ENCODE measurements at places on chromosomes 7 and 10.

DNA sequence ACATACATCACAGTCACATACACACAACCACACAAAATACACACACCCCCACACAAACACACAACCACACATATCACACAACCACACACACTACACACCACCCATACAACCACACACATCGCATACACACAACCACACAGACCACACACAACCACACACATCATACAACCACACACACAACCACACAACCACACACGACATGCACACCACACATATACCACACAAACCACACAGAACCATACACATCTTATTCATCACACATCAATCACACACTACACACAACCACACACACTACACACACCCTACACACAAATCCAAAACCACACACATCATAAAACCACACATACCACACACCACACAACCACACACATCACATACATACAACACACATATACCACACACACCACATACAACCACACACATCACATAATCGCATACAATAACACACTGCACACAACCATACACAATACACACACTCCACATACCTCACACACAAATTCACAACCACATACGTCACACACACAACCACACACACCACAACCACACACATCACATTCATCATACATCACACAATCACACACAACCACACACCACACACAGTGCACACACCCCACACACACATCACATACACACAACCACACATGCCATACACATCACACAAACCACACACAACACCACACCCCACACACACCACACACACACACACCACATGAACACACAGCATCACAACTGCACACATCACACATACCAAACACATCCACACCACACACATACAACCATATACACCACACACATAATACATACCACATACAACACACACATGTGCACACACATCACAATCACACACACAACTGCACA, 30.4 kb downstream of the GPRIN2 start:
- DNase-seq: no peak

- no peak for DNase-seq
Measured at GRCh38 chr10:89452193-89452592, 37.8 kb downstream of the IFIT5 start.

DNA sequence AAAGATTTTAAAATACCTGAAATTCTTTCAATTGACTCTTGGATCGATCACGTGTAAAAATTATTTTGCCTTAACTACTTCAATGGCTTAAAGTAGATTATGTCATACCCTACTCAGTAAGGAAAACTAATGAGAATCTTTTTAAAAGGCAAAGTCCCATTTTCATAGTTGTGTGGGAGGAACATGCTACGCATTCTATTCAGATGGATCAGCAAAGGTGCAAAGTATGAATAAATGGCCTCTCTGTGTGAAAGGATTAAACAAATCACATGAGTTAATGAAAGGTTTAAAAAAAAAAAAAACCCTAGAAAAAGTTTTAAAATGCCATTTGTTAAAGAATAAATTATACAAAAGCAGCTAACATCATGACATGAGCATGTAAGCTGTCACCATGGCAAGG, 77.1 kb downstream of the ENO4 start:
- no peak for DNase-seq

DNA sequence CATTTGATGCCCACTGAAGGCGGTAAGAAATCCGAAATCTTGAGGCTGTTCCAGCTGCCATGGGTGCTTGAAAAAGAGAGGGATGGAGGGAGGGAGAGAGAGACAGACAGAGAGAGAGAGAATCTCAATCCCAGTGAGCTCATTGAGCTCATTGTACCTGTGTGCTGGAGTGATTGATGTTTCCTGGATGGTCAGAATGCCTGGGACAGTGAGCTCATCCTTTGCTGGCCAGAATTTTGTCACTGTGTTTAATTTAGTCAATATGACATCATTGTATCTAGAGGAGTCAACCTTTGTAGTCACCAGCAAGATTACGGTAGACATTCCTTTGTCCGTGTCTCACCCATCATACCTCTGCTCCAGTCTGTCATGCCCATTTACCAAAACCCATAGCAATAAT, 625.4 kb upstream of the POM121L12 start:
- DNase-seq: no peak

DNA sequence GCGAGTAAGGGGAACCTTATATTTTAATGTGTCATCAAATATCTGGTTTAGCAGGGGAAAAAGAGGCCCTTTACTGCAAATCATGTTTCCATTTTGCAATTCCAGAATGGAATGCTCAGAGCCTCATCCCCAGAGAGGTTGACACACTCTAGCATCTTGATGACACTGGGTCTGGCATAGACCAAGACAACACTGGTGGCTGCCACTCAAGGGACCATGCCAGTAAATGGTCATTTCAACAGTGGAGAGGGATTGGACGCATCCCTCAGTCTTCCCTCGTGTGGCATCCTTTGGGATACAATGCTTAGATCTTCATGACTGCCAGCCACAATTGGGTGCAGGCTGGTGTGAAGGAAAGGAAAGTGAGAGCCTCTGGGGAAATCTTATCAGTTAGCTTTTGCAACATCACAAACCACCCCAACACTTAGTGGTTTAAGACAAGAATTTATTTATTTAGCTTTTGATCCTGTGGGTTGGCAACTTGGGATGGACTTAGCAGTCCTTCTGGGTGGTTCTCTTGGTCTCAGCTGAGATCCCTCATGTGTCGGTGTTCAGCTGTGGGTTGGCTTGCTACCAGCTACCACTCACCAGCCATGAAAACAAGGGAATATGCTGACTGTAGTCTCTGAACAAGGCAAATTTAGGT, 21.6 kb downstream of the TACC2 start:
- DNase-seq: no peak

DNA sequence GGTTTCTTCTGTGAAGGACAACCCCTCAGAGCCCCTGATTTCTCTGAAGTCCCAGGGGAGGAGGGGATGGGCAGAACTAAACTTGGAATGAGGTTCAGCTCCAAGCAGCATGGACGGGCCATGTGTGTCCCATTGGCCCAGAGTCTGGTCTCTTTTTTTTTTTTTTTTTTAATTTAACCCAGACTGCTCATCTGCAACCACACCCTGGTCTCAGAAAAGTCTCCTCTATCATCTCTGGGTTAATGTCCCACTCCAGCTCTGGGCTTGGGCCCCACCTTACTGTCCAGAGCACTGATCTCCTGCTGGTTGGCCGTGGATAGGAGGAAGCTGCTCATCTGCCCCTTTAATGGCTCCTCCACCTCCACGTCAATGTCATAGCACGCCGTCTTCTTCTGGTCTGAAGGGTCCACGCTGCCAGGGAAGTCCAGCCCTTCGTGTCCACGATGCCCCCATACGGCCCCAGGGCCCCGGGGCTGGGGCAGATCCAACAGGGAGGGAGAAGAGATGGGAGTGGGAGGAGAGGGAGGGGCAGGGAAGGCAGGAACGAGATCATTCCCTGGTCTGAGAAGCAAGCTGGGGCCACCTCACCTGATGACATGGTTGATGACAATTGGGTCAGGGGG, 7.7 kb downstream of the CHPF2 start:
- no peak for DNase-seq

DNA sequence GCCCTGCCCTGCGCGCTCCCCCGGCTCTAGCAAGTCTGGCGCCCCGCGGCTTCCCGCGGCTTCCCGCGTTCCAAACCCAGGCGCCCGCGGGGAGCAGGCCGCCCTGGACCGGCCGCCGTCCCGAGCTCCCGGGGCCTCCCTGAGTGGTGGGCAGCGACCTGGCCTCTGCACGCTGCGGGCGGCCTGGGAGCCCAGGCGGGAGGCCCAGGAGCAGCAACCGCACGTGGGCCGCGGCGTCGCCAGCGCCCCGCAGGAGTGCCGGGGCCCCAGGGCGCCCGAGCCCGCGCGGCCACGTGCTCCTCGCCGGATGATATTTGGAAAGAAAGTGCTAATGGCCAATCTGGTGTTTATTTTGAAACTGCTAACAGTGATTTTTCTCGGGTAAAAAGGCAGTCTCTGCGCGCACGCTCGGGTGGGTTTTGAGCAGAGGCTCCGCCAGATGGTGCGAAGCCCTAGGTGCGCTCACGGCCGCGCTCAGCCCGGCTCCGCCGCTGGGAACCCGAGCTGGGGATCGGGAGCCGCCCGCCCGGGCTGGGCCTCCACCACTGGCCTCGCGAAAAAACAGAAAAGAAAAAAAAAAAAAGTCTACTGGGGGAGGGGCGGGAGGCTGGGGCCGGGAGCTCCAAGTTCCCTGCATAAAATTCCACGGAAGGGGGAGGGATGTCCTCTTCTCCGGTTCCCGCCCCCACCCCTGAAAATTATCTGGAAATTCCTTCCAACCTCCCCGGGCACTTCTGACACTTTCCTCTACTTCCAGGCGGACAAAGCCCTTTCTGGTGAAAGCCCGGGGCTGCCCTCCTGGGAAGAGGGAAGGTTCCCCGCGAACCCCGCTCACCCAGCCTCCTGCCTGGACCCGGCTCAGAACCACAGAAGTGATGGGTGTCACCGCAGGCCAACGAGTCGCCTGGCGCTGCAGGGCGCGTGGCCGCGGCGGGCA, 4.3 kb downstream of the EBF3 start:
- DNase-seq: no peak

- DNase-seq: no peak
Measured at GRCh38 chr10:91357497-91357896, 52.6 kb upstream of the HECTD2 start.

DNA sequence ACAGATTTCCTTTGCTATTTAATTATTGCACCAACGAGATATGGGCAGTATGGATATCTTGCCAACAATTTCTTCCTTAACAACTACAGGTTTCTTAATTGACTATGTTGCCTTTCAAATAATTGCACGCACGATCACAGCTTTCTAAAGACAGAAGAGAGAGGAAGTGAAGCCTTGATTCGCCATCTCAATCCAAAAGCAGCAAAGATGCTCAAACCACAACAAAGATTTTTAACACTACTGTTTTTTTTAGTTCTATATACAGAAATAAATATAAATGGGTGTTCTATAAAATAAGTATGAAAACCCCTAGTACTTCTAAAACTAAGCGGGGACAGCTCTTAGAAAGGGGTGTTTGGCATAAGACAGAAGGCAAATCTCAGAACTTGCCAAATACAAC, 251.3 kb downstream of the SFMBT2 start:
- DNase-seq: peak; percentile 23

DNA sequence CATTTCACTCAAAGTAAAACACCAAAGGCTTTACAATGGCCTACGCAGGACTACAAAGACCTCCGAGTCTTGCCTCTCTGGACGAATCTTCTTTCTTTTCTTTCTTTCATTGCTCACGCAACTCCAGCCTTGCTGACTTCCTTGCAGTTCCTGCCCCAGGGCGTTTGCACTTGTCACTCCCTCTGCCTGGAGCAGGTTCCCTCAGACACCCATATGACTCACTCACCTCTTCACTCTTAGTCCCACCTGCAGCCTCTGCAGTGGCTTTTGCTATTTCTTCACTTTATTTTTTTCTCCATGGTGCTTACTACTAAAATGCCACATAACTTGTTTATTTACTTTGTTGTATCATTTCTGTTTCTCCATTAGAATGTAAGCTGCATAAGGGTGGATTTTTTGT, 33.1 kb downstream of the GHRHR start:
- no peak for DNase-seq

- no peak for DNase-seq
Measured at GRCh38 chr10:17671307-17671706, 27.4 kb downstream of the STAM start.

DNA sequence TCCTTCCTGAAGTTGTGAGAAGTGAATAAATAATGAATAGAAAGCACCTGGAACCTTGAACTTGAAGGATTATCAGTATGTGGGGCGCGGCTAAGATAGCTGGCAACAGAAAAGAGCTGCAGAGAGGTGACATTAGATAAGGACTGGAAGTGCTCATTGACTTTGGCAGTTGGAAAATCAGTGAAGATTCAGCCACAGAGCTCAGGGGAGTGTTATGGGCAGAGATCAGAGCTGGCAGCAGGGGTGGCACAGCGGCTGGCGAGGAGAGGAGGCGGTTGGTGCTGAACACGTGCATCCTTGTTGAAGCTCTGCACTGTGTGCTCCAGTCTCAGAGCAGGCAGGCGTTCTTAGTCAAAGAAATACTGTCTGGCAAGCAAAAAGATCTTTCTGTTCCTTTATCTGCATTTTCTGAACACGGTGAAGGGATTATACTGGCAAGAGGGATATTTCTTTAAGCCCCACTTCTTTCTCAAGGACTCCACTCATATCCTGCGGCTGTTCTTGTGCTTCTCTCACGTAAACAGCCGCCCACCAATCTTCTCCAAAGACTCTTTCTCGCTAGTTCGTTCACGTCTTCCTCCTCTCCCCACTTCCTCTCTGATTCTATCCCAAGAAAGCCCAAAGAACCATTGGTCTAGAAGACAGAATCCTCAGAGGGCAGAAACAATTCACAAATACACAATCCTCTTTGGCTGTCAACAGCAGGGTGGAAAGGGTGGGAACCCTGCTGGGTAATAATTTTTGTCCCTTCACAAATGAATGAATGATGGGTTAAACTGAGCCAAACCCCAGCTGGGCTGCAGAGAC, 38.6 kb upstream of the ADD3 start:
- DNase-seq: no peak

GRCh38 chr7:126780993-126781392, 471.7 kb downstream of the GRM8 start:
- no peak for DNase-seq

GRCh38 chr7:105352901-105353668, 35.6 kb downstream of the SRPK2 start:
- DNase-seq: no peak

DNA sequence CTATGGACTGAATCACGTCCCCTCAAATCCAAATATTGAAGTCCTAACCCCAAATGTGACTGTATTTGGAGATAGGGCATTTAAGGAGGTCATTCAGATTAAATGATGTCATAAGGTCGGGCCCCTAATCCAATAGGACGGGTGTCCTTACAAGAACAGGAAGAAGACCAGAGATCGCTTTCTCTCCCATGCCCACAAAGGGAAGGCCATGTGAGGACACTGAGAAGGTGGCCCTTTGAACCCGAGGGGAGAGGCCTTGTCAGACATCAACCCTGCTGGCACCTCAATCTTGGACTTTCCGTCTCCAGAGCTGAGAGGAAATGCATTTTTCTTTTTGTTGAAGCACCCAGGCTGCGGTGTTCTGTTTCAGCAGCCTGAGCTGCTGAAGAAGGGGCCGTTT, 72.3 kb upstream of the KLF6 start:
- no peak for DNase-seq

- DNase-seq: no peak
Measured at GRCh38 chr7:72042855-72043254, 369.3 kb downstream of the CALN1 start.

GRCh38 chr10:110883924-110884323, 12.2 kb downstream of the PDCD4 start:
- no peak for DNase-seq

DNA sequence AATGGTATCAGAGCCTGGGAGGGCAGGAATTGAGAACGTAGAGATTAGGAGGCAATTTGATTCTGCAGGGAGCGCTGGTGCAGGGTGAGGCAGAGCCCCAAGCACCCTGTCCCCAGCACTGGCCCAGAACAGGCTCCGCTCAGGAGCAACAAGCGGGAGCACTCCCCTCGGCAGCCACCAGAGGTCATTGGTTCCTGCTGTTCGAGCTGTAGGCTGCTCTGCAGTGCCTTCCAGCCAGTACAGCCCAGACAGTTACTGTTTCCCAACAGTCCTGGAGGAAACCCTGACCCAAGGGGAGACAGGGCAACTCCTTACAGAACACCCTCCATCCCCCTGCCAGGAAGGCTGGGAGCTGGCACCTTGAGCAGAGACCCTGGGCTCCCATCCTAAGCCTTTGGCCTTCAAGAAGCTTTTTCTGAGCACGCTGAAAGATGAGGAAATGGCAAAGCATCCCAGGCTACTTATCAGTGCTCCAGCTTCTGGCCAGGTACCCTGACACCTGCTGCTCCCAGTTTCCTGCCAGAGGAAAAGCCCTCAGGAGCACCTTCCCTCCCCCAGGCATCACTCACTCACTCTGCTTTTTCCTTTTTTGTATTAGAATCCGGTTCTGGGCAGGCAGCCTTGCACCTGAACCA, 71.2 kb upstream of the EFCAB10 start:
- peak; percentile 46 for DNase-seq
